ENCODE measurements at places on chromosomes 16 and 17.

- DNase-seq: no peak
Measured at GRCh38 chr17:36183001-36183971, 6.8 kb upstream of the TBC1D3B start.

GRCh38 chr17:74951680-74952421 is 16.2 kb downstream of the OTOP3 start:
- no peak for DNase-seq

DNA sequence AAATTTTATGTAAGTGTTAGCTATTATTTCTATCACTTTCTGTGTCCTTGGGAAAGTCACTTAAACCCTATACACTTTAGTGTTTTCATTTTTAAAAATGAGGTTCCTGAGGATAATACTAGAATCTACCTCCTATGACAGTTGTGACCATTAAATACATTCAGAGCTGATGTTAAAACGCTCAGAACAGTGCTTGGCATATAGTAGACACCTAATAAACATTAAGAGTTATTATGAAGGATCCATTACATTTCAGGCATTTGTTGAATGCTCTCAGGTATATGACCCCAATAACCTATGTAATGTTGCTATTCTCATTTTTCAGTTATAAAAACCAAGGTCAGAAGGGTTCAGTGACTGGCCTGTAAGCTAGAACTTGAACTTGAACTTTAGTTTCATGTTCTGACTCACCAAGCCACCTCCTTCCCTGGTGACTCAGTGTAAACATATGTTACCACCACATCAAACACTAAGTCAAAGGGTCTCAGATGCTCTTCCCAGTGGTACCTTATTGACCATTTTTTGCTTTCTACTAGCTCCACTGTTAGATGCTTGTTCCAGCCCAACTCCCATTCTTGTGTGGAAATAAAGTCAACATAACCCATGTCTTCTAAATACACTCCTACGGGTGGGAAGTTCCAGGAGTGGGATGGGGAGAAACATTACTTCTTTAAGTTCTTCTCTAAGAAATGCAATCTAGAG is 47.6 kb downstream of the HSD17B2 start:
- no peak for DNase-seq

- no peak for DNase-seq
Measured at GRCh38 chr16:89017543-89018281, 40.7 kb upstream of the CBFA2T3 start.

- no peak for DNase-seq
Measured at GRCh38 chr16:70359552-70359951, 12.8 kb downstream of the DDX19A start.

DNA sequence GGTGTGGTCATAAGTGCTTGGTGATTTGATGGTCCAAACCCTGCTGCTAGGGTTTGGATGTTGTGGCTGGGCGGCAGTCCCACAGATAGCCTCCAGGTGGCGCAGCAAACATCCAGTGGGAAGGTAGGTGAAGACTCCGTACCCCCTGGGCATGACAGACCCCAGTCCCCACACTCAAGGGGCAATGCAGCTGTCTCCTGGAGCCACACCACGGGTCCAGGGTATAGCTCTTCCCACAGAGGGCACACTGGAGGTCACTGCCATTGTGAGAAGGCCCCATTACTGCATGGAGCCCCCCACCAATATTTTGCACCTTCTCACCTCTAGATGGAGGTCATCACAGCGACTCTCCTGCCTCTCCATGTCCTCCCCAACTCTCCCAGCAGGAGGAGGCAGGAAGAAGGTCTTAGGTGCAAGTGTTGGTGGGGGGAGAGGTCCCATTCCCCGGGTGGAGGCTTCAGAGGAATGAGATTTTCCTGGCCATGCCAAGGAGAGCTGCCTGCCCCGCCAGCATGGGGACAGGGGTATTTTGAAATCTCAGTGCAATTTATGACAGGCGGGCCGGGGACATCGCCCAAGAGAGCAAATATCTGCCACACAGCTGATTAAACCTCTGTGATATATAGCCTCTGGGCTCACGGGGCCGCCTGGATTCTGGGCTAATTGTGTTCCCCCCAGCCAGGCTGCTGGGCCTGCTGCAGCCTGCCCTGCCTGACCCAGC is 17.1 kb upstream of the C17orf113 start:
- peak; percentile 66 for DNase-seq

DNA sequence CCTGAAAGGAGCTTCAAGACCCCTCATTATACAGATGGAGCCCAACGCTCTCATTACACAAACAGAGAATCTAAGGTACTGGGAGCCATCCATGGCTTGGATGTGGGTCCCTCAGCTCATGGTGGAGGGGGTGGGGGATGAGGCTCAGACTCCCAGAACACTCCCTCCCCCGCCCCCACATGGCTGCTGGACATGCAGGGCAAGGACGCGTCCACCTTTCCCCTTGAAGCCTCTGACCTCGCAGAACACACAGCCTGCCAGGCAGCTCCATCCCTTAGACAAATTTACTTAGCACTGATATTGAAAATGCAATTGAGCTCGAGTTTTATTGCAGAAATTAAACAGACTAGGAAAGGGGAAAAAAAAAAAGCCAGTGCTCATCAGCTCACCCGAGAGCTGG is 203.9 kb downstream of the ZNF423 start:
- no peak for DNase-seq

GRCh38 chr17:81586096-81586495 is 33.9 kb upstream of the FAAP100 start:
- DNase-seq: no peak

GRCh38 chr17:42304187-42305030 is 16.1 kb downstream of the STAT5A start:
- DNase-seq: no peak

DNA sequence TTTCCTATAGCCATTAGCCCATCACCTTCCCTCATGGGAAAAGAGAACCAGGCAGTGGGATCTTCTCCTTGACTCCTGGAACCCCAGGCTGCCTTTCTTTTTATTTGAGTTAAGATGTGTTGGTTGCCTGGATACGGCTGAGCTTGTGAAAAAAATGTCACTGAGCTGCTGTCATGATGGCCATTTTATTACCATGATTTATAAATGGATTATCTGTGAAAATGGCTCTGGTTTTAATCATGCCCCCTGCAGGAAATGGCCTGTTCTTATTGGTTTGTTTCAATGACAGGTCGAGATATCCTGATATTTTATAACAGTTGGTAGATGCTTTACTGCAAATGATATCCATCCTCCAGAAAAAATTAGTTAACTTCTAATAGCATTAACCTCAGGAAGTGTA is 640.4 kb downstream of the CDH11 start:
- DNase-seq: no peak

DNA sequence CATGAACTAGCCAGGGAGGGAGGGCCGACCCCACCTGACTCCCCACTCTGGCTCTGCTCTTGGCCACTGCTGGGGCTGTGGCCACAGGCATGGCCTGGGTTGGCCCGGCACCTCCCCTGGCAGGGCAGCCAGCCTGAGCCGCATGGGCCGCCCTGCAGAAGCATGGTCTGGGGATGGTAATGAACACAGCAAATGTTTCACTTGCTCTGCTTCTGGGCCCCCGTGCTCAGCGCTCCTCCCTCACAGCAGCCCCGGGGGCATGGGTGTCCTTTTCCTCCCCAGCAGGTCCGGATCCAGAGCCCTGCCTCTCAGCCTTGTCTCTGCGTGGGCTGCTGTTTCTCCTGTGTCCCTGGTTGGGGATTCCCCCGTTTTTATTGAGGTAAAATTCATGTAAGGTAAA is 30.9 kb upstream of the KCNJ12 start:
- no peak for DNase-seq

DNA sequence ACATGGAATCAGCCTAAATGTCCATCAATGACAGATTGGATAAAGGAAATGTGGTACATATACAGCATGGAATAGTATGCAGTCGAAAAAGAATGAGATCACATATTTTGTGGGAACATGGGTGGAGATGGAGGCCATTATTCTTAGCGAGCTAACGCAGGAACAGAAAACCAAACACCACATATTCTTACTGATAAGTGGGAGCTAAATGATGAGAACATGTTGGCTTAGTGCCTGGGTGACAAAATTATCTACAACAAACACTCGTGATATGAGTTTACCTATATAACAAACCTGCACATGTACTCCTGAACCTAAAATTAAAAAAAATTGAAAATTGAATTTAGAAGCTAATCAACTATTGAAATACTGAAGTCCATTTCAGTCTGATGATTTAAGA is 6.1 kb downstream of the ANKS4B start:
- DNase-seq: no peak

Data from activated T-cell treated with anti-CD3 and anti-CD28 coated beads for 1 hour (primary cell).